ENCODE measurements at places on chromosomes 3 and 15.
A peak's percentile ranks its signal among the peaks of the same experiment; 100 is the strongest.

- DNase-seq = no peak
Observed at GRCh38 chr3:124557433-124558232, 172.6 kb upstream of the UMPS start.

DNA sequence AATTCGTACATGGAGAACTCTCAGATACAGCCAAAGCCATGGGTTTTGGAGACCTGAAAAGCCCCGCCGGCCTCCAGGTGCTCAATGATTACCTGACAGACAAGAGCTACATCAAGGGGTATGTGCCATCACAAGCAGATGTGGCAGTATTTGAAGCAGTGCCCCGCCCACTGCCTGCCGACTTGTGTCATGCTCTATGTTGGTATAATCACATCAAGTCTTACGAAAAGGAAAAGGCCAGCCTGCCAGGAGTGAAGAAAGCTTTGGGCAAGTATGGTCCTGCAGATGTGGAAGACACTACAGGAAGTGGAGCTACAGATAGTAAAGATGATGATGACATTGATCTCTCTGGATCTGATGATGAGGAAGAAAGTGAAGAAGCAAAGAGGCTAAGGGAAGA is 23.5 kb downstream of the MYO5A start:
- no peak for DNase-seq

DNA sequence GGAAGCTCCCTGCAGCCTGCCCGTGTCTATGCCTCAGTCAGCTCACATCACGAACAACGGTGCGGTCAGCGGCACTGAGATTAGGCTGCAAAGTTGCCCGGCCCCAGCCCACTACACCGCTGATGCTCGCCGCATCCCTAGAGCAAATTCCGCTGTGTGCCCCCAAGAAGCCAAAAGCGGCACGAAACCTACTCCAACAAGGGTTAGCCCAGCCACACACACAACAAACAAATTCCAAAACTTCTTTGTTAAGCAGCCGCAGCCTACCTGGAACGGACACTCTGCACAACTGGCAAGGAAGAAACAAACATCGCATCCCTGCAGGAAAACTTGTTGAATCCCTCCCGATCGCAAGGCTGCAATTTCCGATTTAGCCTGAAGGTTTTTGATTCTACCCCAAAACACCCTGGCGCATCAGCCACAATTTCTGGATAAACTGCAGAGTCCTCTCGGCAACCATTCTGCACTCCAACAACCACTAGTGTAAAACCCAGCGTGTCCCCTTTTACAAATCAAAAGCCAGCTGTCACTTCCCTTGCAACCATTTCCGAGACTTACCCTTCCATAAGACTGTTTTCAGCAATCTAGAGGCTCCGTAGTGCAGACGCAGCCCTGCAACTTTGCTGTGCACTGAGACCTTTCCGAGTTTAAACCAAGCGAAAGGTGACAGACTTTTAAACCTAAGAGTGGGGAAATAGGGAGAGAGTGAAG is 449 bp downstream of the ROBO1 start:
- peak; percentile 35 for DNase-seq

DNA sequence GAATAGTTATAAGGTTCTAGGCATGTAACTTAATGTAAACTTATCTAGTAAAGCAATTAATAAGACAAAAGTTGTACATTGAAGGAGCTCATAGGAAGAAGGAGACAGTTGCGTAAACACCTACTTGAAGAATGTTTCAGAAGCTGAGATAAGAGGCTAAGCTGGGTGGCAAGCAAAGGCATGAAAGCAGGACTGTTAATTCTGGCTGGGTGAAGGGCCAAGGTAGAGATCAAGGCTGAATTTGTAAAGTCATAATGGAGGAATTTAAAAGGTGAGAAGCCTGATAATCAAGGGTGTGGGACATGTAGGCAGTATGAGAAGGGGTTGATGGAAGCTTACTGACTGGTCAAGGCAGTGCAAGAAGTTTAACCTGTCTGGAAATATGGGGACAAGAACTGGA is 80.4 kb upstream of the TGFBR2 start:
- no peak for DNase-seq

DNA sequence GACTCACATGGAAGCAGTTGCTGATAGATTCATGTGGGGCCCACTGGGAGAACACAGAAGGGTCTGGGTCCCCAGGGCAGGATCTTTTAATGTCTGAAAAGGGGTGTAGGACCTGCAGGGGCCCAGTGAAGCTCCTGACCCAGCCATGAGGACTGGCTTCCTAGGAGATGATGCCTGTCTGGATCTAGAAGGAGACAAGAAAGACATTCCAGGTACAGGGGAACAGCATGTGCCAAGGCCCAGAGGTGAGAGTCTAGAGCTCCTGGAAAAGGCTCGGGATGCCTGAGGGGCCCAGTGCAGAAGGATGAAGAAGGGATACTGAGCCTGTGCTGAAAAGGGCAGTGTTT is 4.7 kb upstream of the SEMA3F start:
- DNase-seq = no peak

GRCh38 chr3:134598763-134599545 is 51.9 kb downstream of the KY start:
- DNase-seq = no peak

DNA sequence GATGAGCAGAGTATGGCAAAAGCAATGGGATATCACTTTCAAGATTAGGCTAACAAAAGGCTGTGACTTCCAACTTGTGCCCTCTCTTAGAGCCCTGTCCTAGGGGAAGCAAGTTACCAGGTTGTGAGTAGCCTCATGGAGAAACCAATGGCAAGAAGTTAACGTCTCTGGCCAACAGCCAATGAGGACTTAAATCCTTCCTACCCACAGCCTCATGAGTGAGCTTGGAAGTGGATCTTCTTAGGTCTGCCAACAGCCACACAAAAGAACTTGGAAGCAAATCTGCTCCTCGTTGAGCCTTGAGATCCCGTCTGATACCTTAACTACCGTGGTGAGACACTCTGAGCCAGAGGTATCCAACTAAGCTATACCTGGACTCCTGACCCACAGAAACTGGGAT is 5.7 kb downstream of the NME9 start:
- DNase-seq = no peak

DNA sequence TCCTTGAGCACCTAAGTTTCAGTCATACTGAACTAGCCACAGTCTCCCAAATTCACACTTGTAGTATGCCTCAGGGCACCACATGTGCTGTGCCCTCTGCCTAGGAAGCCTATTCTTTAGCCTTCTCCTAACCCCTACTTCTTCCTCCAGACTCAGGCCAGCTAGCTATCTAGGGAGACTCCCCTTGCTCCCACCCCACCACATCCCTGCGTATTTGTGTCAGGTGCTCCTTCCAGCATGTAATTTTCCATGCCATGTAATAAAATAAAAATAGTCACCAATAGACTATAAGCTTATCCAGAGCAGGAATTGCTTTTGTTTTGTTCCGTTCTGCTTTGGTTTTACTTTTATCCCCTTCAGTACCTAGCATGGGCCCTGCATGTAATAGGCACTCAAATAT is 14.9 kb upstream of the GJD2 start:
- DNase-seq = no peak

DNA sequence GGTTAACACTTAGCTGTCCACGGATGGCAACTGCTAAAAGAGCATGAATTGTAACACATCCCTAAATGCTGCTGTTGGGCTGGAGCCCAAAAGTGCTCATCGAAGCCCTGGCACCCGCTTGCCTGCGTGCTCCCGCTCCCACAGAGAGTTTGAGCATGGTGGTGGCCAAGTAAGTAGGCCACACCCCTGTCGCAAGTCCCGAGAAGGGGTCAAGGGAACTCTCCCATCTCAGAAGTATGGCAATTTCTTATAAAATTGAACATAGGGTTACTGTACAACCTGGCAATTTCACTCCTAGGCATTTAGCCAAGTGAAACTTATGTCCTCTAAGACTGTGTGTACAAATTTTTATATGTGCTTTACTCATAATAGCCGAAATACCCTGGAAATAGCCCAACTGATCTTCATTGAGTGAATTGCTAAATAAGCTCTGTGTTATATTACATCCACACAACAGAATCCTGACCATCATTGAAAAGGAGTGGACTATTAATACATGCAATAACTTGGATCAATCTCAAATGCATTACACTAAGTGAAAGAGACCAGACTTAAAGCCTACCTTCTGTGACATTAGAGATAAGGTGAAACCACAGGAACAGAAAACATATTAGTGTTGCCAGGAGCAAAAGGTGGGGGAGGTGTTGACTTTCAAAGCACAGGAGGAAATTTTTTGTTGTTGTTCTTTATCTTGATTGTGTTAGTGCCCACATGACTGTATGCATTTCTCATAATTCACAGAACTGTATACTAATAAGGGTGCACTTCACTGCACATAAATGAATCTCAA is 1.5 kb upstream of the GCSAM start:
- DNase-seq = no peak

- no peak for DNase-seq
Observed at GRCh38 chr15:88651971-88652370, 13.2 kb downstream of the ISG20 start.

DNA sequence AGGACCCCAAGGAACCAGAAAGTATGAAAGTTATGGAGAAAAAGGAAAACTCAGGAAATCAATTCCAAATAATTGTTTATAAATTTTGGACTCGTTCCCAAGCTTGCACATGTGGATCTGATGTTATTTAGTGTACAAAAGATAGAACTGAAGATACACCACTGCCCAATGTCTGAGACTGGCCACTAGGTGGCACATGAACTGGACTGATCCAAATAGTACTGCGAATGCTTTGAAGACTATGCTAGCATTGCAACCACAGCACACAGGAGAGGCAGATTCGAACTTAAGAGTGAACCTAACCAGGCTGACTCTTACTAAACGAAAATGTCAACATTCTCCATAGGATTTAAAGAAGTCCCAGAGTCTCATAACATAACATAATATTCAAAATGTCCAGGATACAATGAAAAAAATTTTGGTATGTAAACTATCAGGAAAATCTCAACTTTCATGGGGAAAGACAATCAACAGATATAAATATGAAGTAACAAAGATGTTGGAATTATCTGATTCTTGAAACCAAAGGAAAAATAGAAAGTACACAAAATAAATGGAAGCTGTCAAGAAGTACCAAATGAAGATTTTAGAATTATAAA is 596.7 kb downstream of the FGF12 start:
- peak; percentile 3 for DNase-seq

DNA sequence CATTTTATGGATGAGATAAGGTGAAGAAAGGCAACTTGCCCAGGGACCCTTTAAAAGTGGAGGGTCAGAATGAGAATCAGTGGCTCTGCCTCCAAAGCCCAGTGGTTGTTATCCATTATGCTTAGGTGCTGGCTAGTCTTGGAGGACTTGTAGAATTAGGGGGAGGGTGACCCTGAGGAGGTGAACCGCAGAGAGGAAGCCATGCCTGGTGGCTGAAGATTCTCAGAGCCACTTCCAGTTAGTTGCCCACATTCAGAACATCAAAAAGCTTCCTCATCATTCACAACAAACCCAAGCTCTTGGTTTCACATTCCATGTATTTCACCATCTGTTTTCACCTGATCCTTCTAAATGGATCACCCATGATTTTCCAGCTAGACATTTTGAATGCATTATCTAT is 11.2 kb downstream of the EBLN2 start:
- DNase-seq = no peak

DNA sequence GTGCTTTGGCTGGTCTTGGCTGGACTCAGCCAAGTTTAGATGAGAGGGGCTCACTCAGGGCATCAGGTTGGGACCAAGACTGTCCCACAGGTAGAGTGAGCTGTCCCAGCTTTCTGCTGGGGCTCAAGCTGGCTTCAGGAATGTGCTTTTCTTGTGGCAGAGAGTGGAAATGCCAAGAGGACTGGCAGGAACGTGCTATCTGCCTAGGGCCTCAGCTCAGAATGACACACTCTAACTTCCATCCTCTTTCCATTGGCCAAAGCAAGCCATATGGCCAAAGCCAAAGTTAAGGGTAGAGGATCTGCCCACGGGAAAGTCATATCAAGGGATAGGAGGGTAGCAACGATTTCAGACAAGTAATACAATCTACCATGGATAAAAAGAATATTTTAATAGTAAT is 178.8 kb downstream of the ABHD5 start:
- no peak for DNase-seq

- DNase-seq = no peak
Observed at GRCh38 chr15:62822228-62822627, 220.3 kb upstream of the TPM1 start.

DNA sequence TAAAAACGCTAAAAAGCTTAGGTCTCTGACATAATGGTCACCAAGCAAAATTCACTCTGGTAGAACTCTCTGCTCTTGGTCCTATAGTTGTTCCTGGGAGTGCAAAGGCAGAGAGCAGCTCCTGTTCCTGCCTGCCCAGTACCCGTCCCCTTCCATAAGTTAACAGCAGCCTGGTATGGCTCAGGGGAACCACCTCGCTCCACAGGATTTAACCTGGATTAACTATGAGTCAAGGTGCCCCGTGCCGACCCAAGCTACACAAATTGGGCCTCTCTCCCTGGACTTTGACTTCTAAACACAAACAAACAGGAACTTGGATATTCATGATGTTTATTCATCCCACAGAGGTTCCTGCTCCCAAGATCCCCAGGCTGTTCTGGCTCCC is 32.1 kb downstream of the SCAP start:
- DNase-seq = no peak

DNA sequence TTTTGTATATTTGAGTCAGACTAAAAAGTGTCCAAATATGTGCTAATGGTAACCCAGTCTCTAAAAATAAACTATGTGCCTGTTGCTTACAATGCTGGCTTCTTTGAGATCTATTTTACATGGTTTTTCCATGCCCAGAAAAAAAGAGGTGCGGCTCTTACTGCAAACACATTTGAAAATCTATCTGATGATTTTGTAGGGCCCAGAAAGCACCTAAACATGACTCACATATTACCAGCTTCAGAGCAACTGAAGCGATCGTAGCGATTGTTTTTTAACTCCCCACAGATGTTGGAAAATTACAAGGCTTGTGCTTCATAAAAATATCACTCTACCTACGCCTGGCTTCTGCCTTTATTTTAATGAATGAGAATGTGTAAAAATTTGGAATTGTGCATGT is 53.5 kb downstream of the SUCNR1 start:
- DNase-seq = no peak

- no peak for DNase-seq
Observed at GRCh38 chr15:56933410-56933809, 15.0 kb downstream of the TCF12 start.

DNA sequence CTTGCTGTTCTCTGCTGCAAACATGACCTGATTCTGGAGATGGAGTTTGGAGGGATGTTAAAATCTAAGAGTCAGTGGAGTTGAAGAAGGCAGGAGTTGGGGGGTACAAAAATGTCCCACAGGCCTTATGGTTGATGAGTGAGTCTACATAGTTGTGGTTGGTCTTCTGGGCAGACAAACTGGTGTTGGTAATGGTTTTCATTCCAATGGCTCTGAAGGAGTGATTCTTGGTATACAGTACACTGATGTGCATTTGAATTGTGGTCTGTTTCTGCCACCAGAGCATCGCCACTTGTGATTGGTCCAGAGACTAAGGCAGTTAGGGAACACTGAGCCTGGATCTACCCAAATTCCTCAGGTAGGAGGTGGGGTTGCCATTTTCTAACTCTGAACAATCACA is 514.1 kb upstream of the CFAP20DC start:
- no peak for DNase-seq

DNA sequence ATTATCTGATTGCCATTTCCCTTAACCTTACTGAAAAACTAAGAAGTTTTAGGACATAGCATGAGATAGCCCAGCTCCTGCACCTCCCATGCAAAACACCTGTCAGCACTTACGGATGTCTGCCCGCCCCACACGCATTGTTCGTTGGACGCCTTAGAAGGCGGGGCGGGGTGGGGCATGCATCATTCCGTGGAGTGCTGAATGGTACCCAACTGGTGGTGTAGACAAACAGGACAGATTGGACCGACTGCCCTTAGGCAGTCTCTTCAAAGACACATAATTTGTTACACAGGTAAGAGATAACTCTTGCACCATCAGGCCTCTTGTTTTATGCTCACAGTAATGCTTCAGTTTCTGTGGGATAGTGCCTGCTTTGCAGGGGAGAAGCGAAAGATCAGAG is 93.8 kb downstream of the SMAD6 start:
- no peak for DNase-seq

Measured in caudate nucleus (tissue), 63 donors.